Left lung (tissue), 14 donors: ENCODE measurements at places on chromosomes 12 and 14.
A peak's percentile ranks its signal among the peaks of the same experiment; 100 is the strongest.

GRCh38 chr12:15602051-15602672 lies 187.0 kb downstream of the EPS8 start:
- DNase-seq: no peak

DNA sequence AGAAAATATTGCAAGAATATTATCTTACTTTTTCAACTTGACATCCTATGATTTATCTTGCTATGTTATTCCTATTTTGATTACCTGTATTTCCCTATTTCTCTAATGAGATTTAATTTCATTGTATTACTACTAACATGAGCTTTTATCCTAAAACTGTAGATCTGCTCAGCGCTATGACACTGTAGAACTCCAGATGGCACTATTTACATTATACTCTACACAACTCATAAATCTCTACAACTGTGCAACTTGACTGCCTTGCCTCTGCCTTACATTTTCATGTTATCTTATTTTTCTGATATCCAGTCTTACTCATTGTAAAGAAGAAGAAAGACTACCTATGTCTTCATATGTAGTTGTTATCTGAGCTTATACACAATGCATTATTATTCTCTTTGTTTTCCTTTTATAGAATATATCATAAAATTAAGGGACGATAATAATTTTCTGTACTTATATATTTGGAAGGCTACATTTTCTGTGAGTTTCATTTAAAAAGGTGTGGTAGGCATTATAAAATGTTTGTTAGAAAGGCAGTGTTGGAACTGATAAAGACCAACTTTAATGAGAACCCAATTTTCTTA lies 24.1 kb downstream of the NUP37 start:
- no peak for DNase-seq

DNA sequence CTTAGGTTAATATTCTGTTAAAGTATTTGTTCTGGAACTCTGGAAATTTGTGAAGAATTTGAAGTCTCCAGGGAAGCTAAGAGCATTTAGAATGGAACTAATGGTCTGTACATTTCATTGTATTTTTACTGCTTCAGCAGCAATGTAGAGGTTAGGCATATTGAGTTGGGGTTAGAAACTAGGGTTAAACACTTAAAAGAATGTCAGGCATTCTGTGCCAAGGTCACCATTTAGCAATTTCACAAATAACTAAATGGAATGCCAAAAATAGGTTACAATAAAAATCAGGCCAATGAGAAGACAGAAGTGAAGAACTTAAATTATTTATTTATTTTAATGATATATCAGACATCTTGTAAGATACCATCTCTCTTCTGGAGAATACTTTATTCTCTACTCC lies 210.8 kb downstream of the C12orf50 start:
- no peak for DNase-seq

DNA sequence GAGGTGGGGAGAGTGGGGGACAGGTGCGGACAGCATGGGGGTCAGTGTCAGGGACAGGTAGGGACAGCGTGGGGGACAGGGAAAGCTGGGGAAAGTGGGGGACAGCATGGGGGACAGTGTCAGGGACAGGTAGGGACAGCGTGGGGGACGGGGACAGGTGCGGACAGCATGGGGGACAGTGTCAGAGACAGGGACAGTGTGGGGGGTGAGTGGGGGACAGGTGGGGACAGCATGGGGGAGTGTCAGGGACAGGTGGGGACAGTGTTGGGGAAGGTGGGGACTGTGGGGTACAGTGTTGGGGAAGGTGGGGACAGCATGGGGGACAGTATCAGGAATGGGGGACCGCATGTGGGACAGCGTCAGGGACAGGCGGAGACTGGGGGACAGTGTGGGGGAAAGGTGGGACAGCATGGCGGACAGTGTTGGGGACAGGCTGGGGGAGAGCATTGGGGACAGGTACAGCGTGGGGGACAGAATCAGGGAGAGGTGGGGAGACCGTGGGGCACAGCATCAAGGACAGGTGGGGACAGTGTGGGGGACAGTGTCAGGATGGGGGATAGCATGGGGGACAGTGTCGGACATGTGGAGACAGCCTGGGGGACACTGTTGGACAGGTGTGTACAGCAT lies 96.1 kb downstream of the TMEM121 start:
- DNase-seq: no peak

DNA sequence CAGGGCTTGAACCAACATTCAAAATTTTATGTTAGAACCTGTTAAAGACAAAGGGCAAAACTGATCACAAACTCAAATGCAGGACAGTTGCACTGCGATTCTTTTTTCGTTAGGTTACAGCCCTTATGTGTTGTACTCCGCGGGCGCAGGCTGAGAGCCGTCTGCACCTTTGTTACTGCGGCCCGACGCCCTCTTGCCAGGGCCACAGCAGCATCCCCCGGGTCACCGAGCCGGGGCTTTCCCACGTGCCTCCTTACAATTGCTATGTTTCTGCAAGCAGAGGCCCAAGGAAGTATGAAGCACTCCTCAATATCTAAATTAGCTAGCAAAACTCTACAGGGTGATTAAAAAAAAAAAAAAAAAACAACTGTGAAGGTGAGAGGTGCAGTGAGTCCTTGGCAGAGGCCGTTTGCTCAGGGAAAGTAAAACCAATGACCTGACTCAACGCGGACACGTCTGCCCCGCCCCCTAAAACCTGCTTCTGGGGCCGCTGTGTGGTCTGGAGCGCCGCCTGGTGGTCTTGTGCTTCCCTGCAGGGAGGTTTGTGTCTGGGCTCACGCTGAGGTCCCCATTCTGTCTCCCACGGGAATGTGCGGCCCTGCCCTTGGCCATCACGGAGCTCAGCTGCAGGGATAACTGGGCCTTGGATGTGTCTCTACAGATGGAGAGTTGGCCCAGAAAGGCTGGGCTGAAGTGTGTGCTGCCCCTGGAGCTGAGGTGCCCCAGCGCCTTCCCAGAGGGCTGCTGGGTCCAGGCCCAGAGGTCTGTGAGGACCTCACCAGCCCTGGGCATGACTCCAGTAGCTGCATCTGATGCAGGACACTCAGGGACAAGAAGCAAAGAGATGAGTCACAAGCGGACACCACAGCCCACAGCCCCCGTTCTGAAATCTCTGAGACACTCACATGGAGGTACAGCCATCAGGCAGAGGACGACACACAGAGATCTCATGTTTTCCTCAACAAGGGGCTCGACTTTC lies 418.5 kb downstream of the TMEM121 start:
- DNase-seq: peak; percentile 61
